Activated CD8-positive, alpha-beta memory T cell treated with anti-CD3 and anti-CD28 coated beads, Interleukin-2, amount 50 U/mL, for 48 hours (primary cell): ENCODE measurements at places on chromosomes 2 and 18.

GRCh38 chr18:8402237-8402636 is 207.0 kb upstream of the RAB12 start:
- no peak for DNase-seq

- DNase-seq = no peak
Measured at GRCh38 chr2:75772908-75773630, 62.4 kb upstream of the GCFC2 start.

GRCh38 chr2:169528271-169528701 is 18.8 kb downstream of the KLHL41 start:
- DNase-seq = peak; percentile 88

- DNase-seq = no peak
Measured at GRCh38 chr2:199818026-199818425, 33.0 kb downstream of the FTCDNL1 start.

GRCh38 chr2:9443526-9443925 is 20.1 kb downstream of the CPSF3 start:
- no peak for DNase-seq

- DNase-seq = no peak
Measured at GRCh38 chr18:11785444-11786055, 65.7 kb upstream of the CHMP1B start.

GRCh38 chr18:9985641-9986040 is 71.8 kb downstream of the VAPA start:
- no peak for DNase-seq

- no peak for DNase-seq
Measured at GRCh38 chr18:12820506-12820905, 63.5 kb downstream of the PTPN2 start.

DNA sequence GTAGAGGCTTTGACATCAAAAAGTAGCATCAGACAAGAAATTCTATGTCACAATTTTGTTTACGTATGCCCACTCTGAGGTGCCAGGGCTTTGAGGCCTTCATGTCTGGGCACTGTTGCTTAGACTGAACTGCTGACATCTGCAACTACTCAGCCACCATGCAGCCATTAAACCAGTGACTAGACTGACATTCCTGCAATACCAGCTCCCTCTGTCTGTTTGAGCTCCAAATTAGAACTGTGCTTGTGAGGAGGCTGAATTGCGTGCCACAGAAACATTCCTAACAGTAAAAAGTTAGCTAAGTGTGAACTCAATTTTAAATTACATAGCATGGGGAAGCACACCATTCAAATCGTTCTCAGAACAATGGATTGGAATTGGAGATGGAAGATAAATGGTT is 163.2 kb downstream of the INSIG2 start:
- DNase-seq = peak; percentile 22

- no peak for DNase-seq
Measured at GRCh38 chr2:99410276-99410675, 73.1 kb downstream of the EIF5B start.

- peak; percentile 12 for DNase-seq
Measured at GRCh38 chr2:71788186-71788525, 334.8 kb downstream of the DYSF start.

DNA sequence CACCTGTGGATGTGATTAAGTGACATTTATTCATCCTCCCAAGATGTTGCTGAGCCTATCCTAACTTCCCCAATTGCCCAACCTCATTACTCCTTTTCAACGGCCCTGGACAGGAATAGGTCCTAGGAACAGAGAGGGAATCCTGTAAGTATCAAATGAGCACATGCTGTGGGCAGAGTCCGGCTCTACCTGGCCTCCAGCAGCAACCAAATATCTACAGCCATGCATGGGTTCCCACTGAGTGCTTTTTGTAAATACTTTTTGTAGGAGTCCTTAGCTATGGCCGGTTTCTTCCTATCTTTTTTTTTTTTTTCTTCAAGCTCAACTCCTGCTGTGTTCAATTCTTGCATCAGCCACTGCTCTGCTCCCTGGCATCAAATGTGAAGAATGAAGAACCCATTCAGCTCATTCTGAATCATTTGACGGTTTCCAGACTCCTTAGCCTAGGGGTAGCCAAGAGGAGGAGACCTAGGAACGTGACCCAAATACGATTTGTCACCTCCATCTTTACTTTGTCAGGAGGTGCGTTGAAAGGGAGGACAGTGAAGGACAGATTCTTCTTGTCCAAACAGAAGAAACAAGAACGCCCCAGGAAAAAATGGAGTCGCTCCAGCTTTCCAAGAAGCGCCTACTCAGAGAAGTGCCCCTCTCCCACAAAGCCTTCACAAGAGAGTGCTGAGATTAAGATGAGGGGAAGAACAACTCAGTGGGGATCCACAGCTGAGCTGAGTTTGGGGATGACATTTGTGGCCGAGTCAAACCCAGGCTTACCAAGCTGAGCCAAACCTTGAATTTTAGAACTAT is 46.7 kb upstream of the LCLAT1 start:
- DNase-seq = no peak

DNA sequence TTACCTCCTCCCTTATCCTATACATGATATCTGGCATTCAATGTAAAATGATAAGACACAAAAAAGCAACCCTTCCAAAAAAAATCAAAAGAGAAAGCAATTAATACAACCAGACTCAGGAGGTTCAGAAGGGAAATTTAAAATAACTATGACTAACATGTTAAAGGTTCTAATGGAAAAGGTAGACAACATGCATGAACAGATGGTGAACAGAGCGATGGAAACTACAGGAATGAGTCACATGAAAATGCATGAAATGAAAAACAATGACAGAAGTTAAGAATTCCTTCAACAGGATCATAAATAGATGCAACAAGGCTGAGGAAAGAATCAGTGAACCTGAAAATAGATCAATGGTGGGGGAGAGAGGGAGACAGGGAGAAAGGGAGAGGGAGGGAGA is 26.1 kb upstream of the ERCC3 start:
- DNase-seq = no peak

DNA sequence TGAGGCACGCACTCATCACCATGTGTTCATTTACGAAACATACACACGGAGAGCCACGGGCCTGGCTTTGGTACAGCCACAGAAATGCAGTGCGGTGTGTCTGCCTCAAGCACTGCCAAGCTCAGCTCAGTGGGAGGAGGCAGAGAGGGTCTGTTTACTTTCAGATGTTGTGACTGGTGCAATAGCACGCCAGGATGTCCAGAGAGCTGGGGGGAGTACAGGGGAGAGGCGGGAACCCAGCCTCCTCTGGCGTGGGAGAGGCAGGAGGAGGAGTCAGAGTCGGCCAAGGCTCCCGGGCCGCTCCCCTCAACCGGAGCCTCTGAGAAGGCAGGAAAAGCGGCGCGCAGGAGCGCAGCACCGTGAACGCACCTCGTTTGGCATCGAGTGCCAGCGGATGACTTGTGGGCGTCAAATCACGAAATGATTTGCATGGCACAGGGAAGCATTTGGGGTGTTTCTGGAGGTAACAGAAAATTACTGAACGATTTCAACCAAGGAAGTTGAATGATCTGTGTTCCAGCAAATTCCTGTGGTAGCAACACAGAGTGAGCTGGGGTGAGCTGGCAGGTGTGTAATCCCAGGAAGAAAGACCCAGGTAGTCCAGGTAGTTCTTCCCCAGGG is 143.0 kb downstream of the ZNF516 start:
- no peak for DNase-seq

DNA sequence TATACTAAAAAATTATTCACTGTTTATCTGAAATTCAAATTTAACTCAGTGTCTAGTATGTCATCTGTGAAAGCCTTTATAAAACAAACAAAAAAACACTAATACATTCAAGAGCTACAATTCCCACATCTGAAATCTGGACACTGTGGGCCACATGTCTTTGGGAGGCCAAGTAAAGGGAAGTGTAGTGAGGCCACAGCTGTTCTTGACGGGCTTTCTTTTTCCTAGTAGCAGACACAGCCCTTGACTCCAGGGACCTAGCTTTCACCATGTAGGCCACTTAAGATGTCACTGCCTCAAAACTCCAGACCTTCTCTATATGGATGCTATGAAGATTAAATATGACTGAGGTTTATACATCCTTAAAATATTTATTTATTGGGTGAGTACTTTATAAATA is 91.1 kb downstream of the RBMS1 start:
- no peak for DNase-seq

GRCh38 chr2:164114937-164115336 is 379.1 kb upstream of the FIGN start:
- no peak for DNase-seq

DNA sequence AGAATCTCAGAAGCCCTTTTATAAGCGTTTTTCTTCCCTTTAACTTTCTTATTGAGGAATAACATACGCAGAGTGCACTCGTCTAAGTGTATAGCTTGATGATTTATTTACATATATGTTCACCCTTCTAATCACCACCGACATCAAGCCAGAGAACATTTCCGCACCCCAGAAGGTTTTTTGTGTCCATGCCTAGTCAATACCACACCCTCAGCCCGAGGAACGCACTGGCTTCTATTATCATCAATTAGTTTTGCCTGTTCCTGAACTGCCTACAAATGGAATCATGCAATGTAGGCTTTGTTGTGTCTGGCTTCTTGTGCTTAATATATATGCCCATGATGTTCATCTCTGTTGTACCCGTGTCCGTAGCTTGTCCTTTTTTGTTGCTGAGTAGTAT is 27.7 kb downstream of the SDC1 start:
- no peak for DNase-seq

GRCh38 chr2:238891457-238892203 is 43.7 kb downstream of the TWIST2 start:
- no peak for DNase-seq

DNA sequence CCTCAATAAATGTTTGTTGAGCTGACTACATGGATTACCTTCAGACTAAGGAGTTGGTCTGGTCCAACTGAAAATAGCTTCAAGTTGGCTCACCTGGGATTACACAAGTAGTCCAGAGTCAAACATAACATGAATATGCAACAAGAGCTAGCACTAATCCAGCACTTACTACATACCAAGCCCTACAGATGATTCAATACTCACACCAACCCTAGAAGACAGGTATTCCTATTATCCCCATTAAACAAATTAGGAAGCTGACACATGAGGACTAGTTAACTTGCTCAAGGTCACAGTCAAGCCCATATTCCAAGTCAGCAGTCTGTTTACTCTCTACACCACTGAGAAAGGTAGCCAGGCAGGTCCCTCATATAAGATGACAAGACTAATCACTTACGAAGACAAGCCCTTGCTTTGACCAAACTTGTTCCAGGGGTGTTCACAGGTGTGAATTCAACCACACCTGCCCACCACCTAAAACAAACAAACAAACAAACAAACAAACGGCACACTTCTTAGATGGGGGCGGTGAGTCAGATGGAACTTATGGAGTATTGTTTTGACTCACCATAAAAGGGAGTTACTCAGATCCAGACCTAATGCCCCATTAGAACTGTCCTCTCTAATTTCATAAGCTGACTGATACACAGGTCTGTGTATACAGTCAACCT is 29.1 kb downstream of the TMEM131 start:
- DNase-seq = no peak

- DNase-seq = no peak
Measured at GRCh38 chr2:12119841-12120240, 373.4 kb downstream of the LPIN1 start.
